T-helper 2 cell (primary cell): ENCODE measurements at places on chromosomes 4 and X.

GRCh38 chr4:173538909-173539445 lies 8.9 kb upstream of the HAND2 start:
- DNase-seq = no peak

GRCh38 chr4:23728393-23728792 lies 161.5 kb downstream of the PPARGC1A start:
- no peak for DNase-seq

DNA sequence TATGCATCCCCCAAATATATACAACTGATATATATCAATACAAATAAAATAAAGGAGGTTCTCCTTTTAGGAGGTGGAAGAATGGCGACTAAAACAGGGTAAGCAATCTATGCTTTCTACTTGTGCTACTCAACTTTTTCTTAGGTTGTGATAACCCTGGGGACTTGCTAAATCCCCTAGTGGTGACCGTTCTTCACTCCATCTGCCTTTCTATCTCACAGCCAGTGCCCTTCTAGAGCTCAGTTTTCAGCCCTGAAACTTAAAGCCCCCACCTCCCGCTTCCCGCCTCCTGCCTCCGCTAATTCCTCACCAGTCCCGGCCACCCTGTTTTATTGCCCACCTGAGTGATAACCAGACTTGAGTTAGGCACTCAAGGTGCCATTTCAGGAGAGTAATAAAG lies 15.5 kb upstream of the ESX1 start:
- no peak for DNase-seq

GRCh38 chr4:159284733-159285132 lies 181.9 kb downstream of the RAPGEF2 start:
- no peak for DNase-seq

DNA sequence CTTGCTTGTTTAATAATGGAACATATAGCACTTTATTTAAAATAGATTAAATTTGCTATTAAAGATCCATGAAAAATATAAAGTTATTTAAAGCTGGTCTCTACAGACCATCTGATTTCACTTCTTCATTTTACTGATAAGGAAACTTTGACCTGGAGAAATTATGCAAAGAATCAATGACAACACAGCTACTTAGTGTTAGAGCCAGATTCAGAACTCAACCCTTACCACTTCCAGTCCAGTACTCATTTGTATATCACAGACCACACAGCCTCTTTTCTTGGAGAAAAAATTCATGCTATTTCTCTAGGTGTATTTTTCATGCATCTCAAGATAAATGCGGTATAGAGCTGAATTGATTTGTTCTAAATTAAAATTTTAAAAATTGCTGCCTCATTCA lies 34.0 kb downstream of the WDFY3 start:
- no peak for DNase-seq

- DNase-seq = no peak
Observed at GRCh38 chr4:83013420-83013867, 2.8 kb upstream of the LIN54 start.

- DNase-seq = no peak
Observed at GRCh38 chr4:84973856-84974255, 7.4 kb upstream of the WDFY3 start.

DNA sequence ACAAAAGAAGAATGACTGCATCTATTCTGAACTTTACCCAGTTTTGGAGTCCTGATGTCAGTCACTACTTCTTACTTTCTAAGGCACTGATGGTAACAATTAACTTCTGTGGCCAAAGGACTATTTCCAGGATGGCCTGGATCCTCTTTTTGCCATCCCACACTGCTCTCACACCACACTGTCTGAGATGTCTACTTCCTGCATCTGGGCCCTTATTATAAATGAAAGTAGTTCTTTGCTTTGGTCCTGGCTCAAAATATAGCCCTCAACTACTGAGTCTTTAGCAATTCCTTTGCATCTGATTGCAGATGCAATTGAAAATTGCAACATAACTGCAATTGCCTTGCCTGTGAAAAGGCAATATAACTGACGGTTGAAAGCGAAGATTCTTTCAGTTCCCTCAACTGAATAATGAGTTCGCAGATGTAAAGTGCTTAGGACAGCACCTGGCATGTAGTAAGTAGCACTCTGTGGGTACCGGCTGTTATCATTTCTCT lies 44.2 kb downstream of the COQ2 start:
- DNase-seq = no peak

- DNase-seq = no peak
Observed at GRCh38 chr4:87211249-87211952, 9.0 kb downstream of the KLHL8 start.

DNA sequence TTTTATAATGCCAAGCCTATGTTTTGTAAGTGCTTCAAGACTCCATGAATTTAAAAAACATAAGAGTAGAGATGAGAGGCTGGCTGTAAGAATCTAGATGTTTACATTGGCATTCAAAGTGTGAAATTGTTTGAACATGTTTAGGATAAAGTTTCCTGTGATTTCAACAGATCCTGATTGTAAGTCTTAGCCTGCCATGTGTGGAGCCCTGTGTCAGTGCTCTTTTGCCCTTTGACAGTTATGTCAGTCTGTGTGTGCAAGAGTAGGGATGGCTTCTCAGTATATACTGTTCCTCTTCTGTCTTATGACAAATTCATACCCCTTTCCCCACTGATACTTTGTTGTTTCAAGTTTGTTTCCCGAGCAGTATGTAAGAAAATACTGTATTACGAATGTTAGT lies 68.2 kb downstream of the USP9X start:
- no peak for DNase-seq

DNA sequence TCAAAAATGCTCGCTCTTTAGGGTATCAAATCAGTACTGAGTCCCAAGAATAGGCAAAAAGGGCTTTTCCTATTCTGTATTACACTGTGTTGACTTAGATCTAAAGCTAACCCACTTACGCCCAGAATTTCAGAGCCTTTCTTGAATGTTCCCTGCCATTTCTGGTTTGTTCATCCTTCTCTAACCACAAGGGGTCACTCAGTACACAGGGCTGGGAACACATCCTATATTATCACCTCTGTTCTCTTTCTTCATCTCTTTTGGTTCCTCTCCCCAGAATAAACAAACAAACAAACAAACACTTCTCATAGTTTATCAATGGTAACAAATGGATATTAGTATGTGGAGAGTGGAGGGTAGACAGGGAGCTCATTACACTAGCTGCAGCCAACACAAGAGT lies 25.5 kb upstream of the MORC4 start:
- no peak for DNase-seq

- peak; percentile 20 for DNase-seq
Observed at GRCh38 chrX:136867518-136867917, 13.0 kb downstream of the RBMX start.

DNA sequence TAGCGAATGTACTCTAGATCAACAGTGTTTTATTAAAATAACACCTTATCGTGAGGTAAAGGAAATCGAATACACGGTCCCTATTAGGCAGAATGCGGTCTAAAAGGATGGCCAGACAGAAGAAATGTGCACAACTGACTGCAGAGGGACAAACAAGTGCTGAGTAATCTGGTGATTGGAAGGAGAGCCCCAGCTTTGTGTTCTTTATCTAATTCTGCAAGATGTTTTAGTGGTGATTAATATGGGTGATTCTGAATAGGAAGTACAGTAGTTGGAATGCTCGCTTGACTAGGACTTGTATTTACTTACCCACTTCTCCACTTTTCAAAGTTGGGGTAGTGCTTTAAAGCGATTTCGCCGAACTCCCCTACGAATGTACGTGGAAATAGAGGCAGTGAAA lies 1.2 kb downstream of the WDR44 start:
- no peak for DNase-seq

DNA sequence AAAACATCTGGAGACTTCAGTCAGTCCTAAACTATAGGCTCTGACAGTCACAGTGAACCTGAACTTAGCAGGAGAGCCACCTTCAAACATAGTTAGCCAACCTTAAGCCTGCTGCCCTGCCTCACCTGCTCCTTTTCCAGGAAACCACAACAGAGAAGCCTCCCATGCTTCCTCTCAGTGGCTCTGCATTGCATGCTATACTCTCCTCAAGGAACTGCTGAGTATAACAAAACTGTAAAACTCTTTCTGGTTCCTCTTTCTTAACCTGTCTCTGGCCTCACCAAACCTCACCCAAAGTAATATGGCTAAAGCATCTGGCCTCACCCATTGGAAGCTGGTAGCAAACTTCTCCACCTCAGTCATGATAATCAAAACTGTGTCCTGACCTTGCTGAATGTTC lies 122.1 kb downstream of the ANKRD50 start:
- DNase-seq = no peak

DNA sequence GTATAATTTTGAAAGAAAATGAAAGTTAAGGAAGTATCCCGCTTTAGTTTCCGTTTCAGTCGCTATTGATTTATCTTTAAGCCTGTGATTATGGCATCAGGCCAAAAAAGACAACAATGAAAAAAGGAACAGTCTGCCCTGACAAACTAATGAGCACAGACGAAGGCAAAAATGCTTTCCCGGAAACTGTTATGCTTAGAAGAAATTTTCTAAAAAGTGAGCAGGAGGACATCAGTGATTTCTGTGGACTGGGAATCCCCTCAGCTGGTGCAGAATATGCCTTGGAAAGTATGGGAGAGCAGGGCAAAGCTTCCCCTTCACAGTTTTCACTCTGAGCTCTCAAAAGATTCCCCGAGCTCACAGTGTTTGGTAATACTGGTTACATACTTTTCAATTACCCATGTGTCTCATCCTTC lies 5.1 kb upstream of the CXCL10 start:
- no peak for DNase-seq

GRCh38 chr4:82213485-82214417 lies 160.0 kb downstream of the HNRNPD start:
- no peak for DNase-seq

GRCh38 chrX:101163166-101163565 lies 56.4 kb upstream of the DRP2 start:
- DNase-seq = no peak

DNA sequence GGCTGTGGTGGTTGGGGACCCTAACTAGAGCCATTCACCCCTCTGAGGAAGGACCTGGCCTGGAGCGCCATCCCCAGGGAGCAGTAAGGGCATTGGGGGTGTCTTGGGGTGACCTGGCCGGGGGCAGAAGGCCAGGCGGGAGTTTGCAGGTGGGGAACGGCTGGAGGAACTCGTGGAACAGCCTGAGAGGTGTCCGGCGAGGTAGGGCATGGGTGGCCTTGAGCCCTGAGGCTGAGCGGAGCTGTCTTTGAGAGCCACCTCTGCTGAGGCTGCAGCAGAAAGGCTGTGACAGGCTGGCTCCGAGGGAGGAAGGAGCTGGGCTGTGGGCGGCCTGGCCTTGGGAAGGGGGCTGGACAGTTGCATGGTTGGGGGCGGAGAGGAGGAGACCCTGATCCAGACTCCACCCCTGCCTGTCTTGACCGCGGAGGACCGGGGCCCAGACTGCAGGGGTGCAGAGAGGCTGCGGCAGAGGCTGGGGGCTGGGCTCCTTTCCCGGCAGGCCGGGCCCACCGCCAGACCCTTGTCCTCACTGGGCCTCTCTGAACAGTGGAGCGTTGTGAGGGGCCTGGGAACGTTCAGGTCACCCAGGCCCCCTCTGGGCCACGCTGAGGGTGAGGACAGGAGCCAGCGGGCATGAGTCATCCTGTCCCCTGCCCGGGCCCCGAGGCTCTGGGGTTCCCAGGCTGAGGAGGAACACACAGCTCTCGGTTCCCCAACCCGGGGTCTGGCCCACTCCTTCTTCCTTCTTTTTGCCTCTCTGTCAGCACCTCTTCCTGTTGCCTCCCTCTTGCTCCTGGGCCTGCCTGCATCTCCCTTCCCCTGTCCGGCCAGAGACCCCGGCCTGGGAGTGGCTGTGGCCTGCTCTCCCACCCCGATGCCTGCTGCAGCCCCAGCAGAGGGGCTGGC lies 8.1 kb downstream of the SH3BP2 start:
- no peak for DNase-seq

DNA sequence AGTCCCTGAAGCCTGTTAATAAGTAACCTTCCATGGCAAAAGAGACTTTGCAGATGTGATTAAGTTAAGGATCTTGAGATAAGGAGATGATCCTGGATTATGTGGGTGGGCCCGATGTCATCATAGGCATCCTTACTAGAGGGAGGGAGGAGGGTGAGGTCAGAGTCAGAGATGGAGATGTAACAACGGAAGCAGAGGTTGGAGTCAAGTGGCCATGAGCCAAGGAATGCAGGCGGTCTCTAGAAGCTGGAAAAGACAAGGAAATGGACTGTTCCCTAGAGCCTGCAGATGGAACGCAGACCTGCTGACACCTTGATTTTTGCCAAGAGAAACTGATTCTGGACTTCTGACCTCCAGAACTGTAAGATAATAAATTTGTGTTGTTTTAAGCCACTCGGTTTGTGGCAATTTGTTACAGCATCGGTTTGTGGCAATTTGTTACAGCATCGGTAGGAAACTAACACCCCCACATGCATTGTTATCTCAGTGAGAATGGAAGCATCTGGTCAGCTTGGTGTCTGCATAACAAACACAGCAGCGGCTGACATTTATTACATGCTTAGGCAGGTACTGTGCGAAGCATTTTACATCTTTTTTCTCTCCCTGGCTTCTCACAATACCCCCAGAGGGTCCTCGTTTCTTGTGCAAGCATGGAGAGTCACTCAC lies 55.6 kb downstream of the CLDN34 start:
- no peak for DNase-seq

- no peak for DNase-seq
Observed at GRCh38 chr4:118397623-118397979, 44.8 kb upstream of the PRSS12 start.

DNA sequence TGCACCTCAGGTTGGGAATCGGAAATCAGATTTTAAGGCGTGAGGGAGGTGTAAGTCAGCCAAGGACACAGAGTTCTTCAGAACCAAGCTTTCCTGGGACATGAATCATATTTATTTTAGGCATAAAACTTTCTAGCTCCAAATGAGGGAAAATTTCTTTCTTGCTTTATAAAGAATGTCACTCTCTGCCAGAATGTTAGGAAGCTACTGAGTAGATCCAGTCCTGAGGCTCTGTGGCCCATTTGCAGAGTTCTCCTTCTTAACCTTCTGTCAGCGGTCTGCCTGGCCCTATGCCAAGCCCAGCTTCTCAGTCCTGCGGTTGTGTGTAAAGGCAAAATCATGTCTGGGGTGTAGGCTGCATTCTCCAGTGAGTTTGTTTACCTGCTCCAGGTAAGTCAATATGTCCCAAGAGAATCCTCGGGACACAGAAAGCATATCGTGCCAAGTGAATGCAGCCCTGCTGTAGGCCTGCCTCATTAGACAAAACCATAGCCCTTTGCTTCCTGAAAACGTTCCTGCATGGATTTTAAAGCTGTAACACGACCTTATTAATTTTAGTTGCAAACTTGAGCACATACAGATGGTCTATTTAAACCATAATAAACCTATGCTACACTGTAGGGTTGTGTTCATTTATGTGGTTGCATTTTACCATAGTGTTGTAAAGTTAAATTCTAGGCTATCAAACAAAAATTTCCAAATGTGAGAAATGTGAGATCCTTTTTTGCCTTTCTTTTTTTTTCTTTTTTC lies 29.2 kb upstream of the CCNI start:
- no peak for DNase-seq

- no peak for DNase-seq
Observed at GRCh38 chr4:146793727-146794126, 151.9 kb downstream of the TTC29 start.

- no peak for DNase-seq
Observed at GRCh38 chrX:115400960-115401359, 111.4 kb downstream of the LUZP4 start.

GRCh38 chr4:161486461-161486860 lies 677.3 kb downstream of the FSTL5 start:
- DNase-seq = no peak

GRCh38 chr4:41304221-41304620 lies 47.5 kb downstream of the UCHL1 start:
- DNase-seq = no peak

- no peak for DNase-seq
Observed at GRCh38 chr4:185237175-185237574, 27.8 kb downstream of the SNX25 start.

- no peak for DNase-seq
Observed at GRCh38 chrX:66015152-66015831, 24.6 kb downstream of the VSIG4 start.
